ENCODE measurements at places on chromosomes 4 and X. TPM values are rescaled to one million over a fixed set of nuclear protein-coding genes. Genes with fewer than 3 reads are reported as not detected.

SLC25A43 gene
- 13.7 TPM for total RNA-seq

SYTL5 gene
- total RNA-seq = not detected

RHOXF1 gene
- not detected for total RNA-seq

GRK4 gene
- total RNA-seq = 1.8 TPM

RPS6KA6 gene
- total RNA-seq = 1.2 TPM

BGN gene
- total RNA-seq = 268 TPM

SSX2B gene
- not detected for total RNA-seq

TEC gene
- 12.2 TPM for total RNA-seq

BMP3 gene
- total RNA-seq = not detected

SMIM31 gene
- total RNA-seq = not detected

FAM184B gene
- not detected for total RNA-seq

S100P gene
- 162 TPM for total RNA-seq

CLGN gene
- 0.34 TPM for total RNA-seq

MID1IP1 gene
- 21.1 TPM for total RNA-seq

SSX2 gene
- total RNA-seq = not detected

AR gene
- 1.9 TPM for total RNA-seq

UGT2A3 gene
- not detected for total RNA-seq

GIMD1 gene
- not detected for total RNA-seq

ZIC3 gene
- total RNA-seq = not detected

STBD1 gene
- total RNA-seq = 3.1 TPM

PRDM8 gene
- 5.1 TPM for total RNA-seq

ZNF674 gene
- 7.7 TPM for total RNA-seq

GRIA3 gene
- total RNA-seq = 0.61 TPM

ACE2 gene
- not detected for total RNA-seq

TMEM150C gene
- total RNA-seq = 17.1 TPM

UXT gene
- 83.0 TPM for total RNA-seq

MSX1 gene
- 5.2 TPM for total RNA-seq

KLHL34 gene
- total RNA-seq = not detected

OTC gene
- total RNA-seq = not detected

BRCC3 gene
- total RNA-seq = 16.9 TPM

ADGRG4 gene
- total RNA-seq = 0.05 TPM

BEX1 gene
- total RNA-seq = 0.85 TPM

FGF13 gene
- total RNA-seq = 7.3 TPM

STARD8 gene
- total RNA-seq = 16.5 TPM

MAGEC3 gene
- total RNA-seq = not detected

SPANXA1 gene
- not detected for total RNA-seq

ADGRG2 gene
- total RNA-seq = 3.0 TPM

HPSE gene
- 11.4 TPM for total RNA-seq

ZFP92 gene
- total RNA-seq = 2.9 TPM

NCAPG gene
- total RNA-seq = 5.2 TPM

GSPT2 gene
- total RNA-seq = 8.7 TPM

ETDA gene
- not detected for total RNA-seq

SLC4A4 gene
- 2.7 TPM for total RNA-seq

GABRQ gene
- 0.09 TPM for total RNA-seq

ARHGAP4 gene
- 212 TPM for total RNA-seq
